ENCODE measurements at places on chromosomes 12 and 14.

DNA sequence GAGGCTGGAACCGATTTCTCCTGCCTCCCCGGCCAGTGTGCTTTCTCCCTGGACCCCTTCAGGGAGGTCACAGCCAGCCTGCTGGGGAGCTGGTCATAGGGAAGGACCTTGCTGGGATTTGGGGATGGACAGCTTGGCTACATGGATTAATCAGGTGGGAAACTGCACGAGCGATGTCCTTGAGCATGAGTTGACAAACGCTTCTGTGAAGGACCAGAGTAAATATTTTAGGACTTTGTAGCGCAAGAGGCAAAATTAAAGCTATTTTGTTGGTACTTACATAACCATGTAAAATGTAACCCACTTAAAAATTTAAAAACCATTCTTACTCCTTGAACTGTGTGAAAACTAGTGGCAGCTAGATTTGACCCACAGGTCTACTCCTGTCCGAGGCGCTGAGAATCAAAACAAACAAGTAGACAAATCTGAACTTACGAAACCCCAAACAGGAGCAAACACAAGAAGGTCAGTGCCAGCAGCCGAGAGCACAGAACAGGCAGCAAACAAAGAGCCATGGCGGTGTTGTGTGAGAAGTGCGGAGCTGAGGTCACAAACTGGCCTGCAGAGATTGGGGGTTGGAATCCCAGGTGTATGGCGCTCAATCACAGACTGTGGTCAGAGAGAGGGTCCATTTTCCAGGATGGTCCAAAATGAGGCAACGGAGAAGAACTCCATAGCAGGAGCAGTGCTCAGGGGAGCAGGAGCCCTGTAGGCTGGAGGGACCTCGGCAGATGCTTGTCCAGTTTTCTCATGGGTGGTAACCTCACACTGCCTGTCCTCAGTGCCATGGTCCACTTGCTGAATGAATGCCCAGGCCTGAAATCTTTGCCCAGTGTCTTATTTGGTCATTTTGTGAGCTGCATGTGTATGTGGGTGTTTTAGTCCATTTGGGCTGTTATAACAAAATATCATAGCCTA, 79.2 kb upstream of the CLMN start:
- DNase-seq: no peak

DNA sequence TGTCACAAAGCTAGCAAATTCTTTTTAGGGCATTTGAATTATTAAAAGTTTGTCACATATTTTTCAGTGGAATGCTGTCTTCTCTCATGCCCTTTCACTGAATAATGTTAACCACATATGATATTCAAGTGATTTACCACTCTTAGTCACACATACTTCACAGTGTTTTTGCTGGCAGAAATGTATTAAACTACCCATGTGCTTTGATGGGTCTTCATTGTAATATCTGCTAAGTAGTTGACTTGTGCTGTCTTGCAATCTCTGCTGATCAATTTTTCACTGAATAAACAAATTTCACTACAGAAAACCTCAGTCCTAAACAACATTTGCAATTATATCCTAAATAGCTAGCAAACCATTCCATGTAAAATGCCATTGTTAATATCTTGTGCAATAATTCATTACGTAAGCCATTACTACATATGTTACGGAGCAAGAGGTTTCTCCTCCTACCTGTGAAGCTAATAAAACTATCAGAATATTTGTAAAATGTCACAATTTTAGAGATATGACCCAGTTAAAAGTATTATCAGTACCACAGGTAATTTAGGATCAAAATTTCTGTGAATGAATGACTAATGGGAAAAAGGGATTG, 64.6 kb upstream of the LMO3 start:
- no peak for DNase-seq

DNA sequence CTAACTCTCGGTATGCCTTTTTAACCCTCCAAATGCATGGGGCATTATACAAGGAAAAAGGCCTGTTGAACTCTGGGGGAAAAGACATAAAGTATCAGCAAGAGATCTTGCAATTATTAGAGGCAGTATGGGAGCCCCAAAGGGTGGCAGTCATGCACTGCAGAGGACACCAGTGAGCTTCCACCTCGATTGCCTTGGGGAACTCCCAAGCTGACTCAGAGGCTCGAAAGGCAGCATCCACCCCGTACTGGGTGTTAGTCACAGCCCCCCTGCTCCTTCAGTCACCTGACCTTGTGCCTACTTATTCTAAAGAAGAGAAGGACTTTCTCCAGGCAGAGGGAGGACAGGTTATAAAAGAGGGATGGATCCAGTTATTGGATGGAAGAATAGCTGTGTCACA, 781.4 kb upstream of the TMEM132C start:
- DNase-seq: peak; percentile 42

DNA sequence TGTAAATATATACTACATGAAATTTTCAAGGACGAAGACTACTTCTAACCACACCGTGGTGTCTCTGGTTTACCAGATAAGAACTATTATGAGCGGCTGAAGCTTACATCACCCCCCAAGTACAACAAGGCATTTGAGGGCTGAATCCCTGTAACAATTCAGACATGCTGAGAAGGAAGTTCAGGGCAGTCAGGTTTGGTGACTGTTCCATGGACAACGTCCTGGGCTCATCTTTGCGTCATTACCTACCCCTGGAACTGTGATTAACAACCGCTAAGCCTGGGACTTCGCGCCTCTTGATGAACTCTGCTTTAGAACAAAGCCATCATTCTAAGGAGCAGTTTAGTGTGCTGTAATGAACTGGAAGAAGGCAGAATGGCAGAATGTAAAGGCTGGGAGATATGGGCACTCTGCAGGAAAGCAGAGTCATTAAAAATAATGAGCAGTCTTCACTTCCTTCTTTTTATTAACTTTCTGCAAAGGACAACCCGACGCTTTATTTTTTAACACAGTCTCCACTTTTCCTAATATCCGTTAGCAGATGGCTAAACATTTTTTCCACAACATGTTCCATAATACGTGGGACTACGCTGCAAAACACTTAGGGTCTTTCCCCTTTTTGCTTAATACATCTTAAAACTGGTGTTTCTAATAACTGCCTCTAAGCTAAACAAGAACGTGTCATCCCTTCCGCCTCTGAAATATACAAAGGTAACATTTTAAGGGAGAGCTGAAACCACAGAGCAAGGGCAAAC, 263.2 kb downstream of the ADAMTS20 start:
- no peak for DNase-seq

DNA sequence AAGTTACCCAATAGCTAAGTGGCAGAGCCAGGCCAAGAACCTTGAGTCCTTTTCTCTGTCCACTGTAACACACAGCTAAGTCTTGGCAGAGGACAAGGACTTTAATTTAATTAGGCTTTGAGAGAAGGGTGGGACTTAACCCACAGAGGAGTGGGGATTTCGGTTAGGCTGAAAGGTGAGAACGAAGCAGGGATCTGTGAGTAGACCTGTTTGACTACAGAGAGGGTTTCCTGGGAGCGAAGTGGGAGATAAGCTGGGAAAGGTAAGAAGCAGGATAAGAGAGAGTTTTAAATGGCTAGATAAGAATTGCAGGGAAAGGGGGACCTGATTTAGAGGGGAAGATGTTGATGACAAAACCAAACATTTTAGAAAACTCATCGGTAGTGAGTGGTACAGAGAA, 2.0 kb upstream of the PPFIBP1 start:
- no peak for DNase-seq

GRCh38 chr14:59261334-59261733, 72.9 kb downstream of the DAAM1 start:
- no peak for DNase-seq

DNA sequence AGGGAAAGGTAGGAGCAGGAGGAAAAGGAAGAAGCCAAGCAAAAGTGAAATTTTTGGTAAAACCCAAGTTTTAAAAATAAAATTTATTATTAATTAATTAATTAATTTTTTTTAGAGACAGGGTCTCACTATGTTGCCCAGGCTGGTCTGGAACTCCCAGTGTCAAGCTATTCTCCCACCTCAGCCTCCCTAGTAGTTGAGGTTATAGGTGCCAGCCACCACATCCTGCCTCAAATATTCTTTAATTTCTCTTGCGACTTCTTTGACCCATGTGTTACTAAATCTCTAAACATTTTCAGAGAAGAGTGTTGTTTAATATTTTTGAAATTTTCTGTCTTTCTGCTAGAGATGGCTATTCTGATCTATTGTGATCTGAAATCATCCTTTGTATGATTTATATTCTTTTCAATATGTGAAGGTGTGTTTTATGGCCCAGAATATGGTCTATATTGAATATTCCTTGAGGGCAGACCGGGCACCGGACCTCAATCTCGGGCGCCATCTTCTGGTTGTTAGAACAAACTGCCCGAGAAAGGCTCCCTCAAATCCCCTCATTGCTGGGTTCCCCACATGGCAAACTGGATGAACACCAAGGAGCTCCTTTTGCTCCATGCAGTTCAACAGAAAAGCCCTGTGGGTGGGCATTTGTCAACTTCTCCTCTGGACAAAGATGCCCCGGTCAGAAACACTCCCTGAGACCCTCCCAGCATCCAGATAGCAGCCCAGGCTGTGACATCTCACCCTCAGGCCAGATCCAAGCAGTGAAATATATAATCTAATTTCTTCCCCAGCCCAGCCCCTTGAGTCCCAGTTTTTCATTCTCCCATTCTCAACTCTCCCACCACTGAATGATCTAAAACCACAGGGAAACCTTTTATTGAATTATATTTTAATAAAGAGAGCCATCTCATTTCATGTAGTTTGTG, 110.5 kb downstream of the ASCL4 start:
- peak; percentile 14 for DNase-seq

- peak; percentile 45 for DNase-seq
Measured at GRCh38 chr12:68042212-68042699, 53.0 kb downstream of the IFNG-AS1 start.

DNA sequence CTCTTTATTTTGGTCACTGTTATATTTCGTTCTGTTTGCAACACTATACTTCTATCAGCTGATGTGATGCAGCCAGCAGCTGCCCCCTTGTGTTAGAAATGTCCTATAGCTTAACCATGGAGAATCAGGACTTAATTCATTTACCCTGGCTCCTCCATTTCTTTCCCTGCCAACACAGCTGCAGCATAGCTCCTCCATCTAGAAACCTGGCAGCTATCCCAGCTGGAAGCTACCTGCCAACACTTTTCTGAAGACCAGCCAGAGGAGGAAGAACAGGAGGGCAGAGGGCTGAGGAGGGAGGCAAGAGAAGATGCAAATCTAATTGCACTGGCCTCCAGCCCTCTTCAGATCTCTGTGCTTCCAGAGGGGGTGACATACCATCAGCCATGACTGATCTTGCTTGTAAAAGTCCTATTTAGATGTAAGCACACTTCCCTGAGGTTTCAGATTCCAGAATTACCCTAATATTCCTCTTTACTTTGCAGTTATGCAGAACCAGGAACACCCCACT, 156.8 kb upstream of the TMEM260 start:
- DNase-seq: peak; percentile 27

DNA sequence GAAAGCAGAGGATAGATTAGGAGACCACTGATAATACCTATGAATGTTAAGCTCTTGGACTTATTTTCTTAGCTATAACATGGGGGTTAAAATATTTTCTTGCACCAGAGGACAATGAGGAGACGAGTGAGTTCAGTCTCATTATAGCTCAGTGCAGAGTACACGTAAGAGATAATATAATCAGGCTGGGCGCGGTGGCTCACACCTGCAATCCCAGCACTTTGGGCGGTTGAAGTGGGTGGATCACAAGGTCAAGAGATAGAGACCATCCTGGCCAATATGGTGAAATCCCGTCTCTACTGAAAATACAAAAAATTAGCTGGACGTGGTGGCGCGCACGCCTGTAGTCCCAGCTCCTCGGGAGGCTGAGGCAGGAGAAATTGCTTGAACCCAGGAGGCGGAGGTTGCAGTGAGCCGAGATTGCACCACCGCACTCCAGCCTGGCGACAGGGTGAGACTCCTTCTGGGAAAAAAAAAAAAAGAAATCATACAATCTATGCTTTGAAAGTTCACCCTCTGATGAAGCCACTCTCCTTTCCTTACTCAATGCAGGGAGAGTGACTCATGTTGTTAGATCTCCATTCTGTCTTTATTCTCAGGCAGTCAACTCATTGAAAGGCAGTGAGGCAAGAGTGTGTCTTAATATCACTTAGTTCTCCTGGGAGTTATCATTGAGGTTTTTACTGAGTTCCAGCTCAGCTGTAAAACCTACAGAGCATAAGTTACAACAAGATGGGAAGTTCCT, 134.2 kb downstream of the SYNE2 start:
- DNase-seq: no peak

- no peak for DNase-seq
Measured at GRCh38 chr14:80692903-80693302, 248.6 kb downstream of the CEP128 start.

DNA sequence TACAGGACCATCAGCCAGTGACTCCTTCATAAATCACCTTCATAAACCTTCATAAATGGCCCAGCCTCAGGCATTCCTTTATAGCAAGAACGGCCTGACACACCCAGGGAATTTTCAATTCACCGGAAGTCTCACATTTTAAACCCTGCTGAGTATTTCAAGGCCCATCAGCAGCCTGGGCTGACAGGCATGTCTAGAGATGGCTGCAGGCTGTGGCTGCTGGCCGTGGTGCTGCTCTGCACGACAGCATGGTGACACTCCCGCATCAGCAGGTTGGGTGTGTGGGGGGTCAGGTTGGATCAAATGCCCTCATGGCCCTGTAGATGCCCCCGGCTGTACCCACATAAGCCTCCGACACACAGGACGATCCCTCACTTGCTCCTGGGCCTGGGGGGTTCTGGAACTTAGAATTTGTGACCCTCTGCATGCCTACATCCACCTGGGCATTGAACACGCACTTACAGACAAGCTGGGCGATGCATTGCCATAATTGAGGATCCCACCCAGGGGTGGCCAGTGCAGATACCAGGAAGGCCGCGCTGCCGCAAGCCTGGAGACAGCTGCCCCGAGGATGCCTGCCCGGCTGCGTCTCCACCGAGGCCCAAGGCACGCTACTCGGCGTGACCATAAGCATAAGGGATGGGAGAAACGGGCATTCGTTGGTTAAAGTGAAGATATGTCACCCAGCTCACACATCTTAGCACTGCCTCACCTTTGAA, 124.3 kb downstream of the PIWIL1 start:
- no peak for DNase-seq

DNA sequence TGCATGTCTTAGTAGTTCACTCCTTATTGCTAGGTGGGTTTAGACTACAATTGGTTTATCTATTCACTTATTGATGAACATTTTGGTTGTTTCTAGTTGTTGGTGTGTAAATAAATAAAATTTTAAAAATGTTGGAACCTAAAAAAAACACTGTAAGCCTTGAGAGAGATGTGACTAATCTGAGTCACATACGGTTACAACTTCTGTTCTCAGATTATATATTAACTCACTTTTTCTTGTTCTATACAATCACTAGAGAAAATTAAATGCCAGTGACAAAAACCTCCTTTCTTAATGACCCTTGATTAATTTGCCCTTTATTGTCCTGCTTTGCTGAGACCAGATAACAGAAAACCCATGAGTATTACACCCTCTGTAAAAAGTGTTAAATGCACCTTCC, 7.1 kb upstream of the TDG start:
- no peak for DNase-seq

DNA sequence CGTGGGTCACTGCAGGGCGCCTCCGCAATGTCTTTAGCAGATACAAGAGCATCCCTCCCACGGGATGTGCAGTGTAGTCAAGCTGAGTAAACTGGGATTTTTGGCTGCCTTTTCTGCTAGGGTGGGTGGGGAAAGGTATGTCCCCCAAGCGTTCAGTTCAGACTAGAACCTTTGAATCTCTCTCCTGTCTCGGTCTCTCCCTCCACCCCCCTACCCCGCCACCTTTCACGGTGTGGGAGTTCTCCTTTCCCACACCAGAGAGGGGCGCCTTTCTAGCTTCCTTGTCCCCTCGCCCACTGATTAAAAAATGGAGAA, 525 bp upstream of the FAR2 start:
- DNase-seq: no peak
